Type B pancreatic cell (in vitro differentiated cells): ENCODE measurements at places on chromosomes 5 and 9. TPM values are rescaled to one million over a fixed set of nuclear protein-coding genes. Genes with fewer than 3 reads are reported as not detected.

DNA sequence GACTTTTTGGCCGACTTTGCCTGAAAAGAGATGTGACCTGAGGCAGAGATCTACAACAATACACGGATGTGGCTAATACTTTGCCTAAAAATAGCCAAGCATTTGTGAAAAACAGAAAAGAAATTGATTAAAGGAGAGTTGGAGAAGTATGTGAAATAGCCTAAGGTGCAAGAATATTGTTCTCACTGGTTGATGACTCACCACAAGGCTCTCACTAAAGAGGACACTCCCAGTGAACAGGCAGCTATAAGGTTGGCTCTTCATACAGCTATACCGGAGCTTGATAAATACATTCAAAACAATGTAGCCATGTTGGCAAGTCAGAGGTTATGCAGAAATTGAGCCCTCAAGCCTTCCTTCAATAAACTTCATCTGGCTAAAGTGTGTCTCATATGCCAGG lies 317.2 kb upstream of the GRAMD2B start:
- DNase-seq, result no peak

DNA sequence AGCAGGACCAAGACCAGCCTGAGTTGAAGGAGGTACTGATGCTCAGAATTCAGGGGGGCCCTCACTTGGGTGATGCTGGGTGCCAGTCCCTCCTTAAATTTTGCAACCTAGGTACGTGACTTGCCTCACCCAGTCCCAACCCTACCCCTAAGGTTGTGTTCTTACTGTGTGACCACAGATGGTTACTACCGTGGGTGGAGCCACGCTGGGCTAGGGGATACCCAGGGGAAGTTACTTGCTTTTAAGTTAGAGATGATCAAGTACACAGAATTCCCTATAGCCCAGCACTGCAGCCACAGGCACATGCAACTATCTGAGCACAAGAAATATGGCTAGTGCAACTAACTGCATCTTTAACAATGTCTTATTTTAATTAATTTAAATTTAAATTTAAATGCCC lies 32.9 kb downstream of the NXNL2 start:
- no peak for DNase-seq

GALNT12 gene
- total RNA-seq, result 25.8 and 32.9 TPM in 2 replicates

IFNA13 gene
- not detected in 2 replicates for total RNA-seq

DNA sequence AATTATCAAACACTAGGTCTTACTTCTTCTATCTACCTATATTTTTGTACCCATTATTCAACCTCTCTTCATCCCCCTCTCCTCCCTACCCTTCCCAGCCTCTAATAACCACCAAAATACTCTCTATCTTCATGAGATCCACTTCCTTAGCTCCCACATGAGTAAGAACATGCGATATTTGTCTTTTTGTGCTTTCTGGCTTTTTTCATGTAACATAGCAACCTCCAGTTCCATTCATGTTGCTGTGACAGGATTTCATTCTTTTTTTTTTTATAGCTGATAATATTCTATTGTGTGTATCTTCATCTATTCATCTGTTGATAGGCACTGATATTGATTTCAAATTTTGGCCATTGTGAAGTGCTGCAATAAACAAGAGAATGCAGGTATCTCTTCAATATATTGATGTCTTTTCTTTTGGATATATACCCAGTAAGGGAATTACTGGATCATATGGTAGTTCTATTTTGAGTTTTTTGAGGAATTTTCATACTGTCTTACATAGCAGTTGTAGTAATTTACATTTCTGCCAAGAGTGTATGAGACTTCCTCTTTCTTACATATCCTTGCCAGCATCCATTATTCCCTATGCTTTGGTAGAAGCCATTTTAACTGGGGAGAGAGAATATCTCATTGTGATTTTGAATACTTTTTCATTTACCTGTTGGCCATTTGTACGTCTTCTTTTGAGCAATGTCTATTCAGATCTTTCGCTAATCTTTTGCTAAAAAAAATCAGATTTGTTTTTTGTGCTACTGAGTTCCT lies 156.8 kb downstream of the DCP2 start:
- DNase-seq, result no peak

TAF11L5 gene
- total RNA-seq, result not detected in 2 replicates
